ENCODE measurements at places on chromosomes 13 and 19. TPM values are rescaled to one million over a fixed set of nuclear protein-coding genes. Genes with fewer than 3 reads are reported as not detected.

TNNI3 gene
- polyA plus RNA-seq: 6.3 TPM

TEX26 gene
- polyA plus RNA-seq: 1.5 TPM

BRCA2 gene
- 11.3 TPM for polyA plus RNA-seq

CLDN10 gene
- 100 TPM for polyA plus RNA-seq

ETV2 gene
- polyA plus RNA-seq: 2.4 TPM

Measured in renal pelvis (tissue), 12 donors.